ENCODE measurements at places on chromosomes 7 and 10. TPM values are rescaled to one million over a fixed set of nuclear protein-coding genes. Genes with fewer than 3 reads are reported as not detected.

DNA sequence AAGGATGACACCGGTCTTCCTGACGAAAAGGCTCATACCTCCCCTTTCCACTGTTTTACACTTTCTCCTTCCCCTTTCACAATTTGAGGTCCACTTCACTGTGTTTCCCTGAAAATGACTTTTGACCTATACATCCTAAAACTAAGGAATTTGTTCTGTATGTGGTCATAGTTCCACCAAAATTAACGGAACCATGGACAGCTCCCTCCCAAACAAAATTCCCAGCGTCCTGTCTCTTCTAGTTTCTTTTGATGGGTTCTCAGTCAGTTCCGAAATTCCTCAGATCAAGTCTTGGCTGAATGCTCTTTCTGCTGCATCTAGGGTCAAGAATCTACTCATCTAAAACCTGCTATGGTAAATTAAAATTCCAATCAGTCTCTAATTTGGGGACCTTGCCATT lies 1191.9 kb downstream of the CNTNAP2 start:
- no peak for DNase-seq

- DNase-seq, result no peak
These were observed 34.4 kb downstream of the CALD1 start for GRCh38 chr7:134813663-134814396.

DNA sequence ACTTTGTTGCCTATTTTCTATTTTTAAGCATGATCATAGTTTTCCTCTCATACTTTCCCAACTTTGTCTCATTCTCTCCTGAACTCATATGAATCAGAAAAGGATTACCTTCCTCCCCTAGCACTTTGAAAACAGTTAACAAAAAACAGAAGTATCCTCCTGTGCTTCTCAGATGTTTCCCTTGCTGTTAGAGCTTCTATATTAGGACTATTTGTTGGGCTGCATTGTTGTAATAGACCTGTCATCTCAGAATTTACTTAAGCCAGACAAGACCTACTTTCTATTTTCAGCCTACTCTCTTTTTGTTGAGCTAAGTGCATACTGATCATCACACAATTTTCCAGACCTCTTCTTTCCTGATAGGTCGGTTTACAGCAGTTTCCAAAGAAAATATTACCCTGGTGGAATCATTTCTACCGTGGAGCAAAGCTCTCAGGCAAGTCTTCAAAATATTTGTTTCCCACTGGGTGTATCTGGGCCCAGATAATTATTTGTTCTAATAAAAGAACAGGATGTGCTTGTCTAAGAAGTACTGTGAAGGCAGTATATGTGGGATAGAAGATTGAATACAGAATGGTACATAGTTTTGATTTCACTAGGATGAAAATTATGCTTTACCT lies 411.9 kb upstream of the KLF6 start:
- DNase-seq, result no peak

DNA sequence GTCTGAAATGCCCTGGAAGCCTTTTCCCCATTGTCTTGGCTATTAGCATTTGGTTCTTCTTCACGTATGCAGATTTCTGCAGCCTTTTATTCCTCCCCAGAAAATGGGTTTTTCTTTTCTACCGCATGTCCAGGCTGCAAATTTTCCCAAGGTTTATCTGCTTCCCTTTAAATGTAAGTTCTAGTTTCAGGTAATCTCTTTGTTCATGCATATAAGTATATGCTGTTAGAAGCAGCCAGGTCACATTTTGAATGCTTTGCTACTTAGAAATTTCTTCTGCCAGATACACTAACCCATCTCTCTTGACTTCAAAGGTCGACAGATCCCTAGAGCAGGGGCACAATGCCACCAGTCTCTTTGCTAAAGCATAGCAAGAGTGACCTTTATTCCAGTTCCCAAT lies 12.3 kb downstream of the THAP5 start:
- DNase-seq, result no peak

- DNase-seq, result no peak
These were observed 232.4 kb upstream of the FZD8 start for GRCh38 chr10:35874311-35875015.

- no peak for DNase-seq
These were observed 161.6 kb downstream of the ITGA8 start for GRCh38 chr10:15558136-15558535.

DNA sequence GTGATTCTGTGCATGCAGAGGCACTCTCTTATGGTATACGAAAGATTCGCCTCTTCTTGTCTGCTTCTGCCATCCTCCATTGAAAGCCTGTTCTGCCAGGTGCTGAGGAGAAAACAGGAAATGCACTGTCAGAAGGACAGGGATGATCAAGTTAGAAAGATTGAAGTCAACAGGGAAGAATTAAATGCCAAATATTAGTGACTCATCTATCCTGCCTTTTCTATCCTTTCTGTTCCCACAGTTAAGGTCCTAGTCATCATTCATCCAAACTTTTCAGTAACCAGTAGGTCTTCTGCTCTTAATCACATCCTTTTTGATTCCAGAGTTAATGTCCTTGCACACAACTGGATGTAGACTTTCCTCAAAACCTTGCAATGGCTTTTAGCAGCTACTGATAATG lies 4.8 kb upstream of the ZNF783 start:
- DNase-seq, result no peak

DNA sequence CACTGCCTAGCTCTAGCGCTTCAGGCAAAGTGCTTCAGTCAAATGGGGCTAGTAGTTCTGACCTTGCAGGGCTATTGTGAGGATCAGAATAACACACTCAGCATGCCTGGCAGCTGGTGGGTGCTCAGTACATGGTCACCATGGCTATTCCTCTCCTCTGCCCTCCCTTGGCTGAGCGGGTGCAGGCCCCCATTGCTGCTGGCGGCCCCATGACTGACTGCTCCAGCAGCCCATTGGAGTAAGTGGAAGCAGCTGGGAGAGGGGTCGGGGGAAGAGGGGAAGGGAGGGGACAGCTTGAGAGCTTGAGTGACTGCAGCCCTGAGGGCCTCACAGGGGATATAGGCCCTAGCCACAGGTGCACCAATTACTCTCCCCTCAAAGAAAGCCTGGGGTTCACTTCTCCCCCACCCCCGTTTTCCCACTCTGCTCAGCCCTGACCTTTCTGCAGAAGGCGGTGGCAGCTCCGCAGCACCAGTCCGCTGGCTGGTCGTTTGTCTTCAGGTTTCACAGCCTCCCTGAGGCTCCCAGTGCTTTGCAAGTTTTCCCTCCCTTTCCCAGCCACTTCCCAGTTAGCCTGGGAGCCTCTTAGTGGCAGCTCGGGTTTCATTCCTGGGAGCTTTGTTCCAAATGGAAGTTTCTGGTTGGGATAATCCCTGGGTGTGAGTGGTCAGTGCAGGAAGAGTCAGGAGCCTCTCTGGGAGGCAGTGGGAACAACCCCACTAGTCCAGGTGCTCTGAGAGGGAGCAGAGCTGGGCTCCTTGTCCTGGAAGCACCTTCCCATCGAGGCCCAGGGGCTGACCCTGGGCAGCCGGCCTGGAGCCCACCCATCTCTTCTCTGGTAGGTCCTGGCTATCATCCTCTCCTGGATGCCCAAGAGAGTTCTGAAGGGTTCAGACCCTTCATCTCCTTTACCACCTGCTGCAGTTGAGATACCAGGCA lies 16.3 kb downstream of the FGF8 start:
- no peak for DNase-seq

- DNase-seq, result no peak
These were observed 41.4 kb downstream of the VAX1 start for GRCh38 chr10:117096599-117097201.

DNA sequence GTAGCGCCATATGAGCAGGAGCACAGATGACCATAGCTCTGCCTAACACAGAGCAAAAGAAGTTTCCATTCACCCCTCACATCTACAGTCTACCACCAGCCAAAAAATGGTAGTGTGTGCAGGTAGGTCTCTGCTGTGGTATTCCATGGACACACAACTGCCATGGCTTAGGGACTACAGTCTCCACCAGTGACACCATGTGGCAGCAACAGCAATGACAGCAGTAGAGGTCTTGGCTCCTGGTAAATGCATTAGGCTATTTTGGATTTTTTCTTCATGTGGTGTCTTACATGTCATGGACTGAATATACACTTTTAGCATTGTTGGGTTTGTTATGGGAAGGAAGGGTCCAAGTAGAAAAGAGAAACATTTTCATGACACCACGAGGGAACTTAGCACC lies 70.1 kb upstream of the CABCOCO1 start:
- DNase-seq, result no peak

DNA sequence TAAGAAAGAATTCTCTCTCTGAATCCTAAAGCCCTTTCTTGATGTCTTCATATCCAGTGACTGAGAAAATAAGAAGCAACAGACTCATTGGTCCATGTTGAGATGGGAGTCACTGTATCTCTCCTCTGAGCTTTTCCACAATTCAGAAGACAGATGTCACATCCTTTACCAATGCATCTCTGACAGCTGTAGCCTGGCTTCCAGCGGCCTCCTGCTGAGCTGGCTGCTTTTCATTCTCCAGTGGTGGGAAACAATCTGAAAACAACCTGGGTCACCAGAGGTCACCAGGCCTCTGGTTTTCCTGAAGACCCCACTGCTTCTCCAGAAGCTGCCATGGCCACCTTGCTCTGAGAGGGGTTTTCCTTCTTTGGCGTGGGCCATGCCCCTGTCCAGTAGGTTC lies 18.3 kb upstream of the RPA3 start:
- DNase-seq, result no peak

DNA sequence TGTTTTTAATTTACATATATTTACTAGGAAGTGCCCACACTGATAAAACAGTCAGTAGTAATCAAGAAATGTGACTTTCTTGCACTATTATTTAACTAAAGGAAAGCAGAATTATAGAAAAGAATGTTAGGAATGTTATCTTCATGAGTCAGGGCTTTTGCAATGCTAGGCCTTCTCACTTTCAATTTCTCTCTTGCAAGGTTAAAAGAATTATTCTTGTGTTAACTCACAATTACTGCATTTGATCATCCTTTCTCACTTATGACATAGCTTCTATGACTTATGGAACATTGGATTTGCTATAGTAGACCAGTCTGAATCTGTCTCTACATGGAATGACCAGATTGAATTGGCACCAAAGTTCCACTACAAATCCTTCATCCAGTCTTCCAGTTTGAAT lies 192.4 kb downstream of the SDK1 start:
- no peak for DNase-seq

GRCh38 chr10:11004144-11005077 lies 13.3 kb upstream of the CELF2 start:
- no peak for DNase-seq

GRID2IP gene
- total RNA-seq, result 0.61 TPM

LEP gene
- not detected for total RNA-seq

NRBF2 gene
- total RNA-seq, result 21.4 TPM

VWDE gene
- not detected for total RNA-seq
